ENCODE measurements at places on chromosomes 5 and 9. TPM values are rescaled to one million over a fixed set of nuclear protein-coding genes. Genes with fewer than 3 reads are reported as not detected.

The PSD2 gene
- under 0.01 TPM for total RNA-seq

The ENTREP1 gene
- 0.38 TPM for total RNA-seq

The NRG2 gene
- total RNA-seq: 0.56 TPM

The SLCO6A1 gene
- total RNA-seq: not detected

The GABRB2 gene
- under 0.01 TPM for total RNA-seq

The PCDH1 gene
- total RNA-seq: 0.77 TPM

The ZFP37 gene
- 2.3 TPM for total RNA-seq

The LCN9 gene
- total RNA-seq: not detected

The LCN12 gene
- not detected for total RNA-seq

The GPR150 gene
- 2.5 TPM for total RNA-seq

The C9orf50 gene
- not detected for total RNA-seq

The MRPS27 gene
- total RNA-seq: 67.4 TPM

The PFN3 gene
- not detected for total RNA-seq

The PCDHGA12 gene
- total RNA-seq: 14.7 TPM

The CAMK2A gene
- total RNA-seq: 0.28 TPM

The RAI14 gene
- total RNA-seq: 176 TPM

The PHPT1 gene
- total RNA-seq: 96.0 TPM

The SKIC3 gene
- 147 TPM for total RNA-seq

The HIGD2A gene
- total RNA-seq: 16.7 TPM

The GFI1B gene
- not detected for total RNA-seq

The TMEFF1 gene
- total RNA-seq: 1.5 TPM

The BAAT gene
- 0.19 TPM for total RNA-seq

The POU5F2 gene
- total RNA-seq: 0.85 TPM

The NR2F1-AS1 gene
- 20.3 TPM for total RNA-seq

The SLC25A2 gene
- total RNA-seq: 0.19 TPM

The ZNF454 gene
- total RNA-seq: 0.96 TPM

The ALDH7A1 gene
- total RNA-seq: 33.4 TPM

The LSM11 gene
- total RNA-seq: 4.8 TPM

The AQP3 gene
- total RNA-seq: 0.85 TPM

The MCC gene
- 63.3 TPM for total RNA-seq

The SEMA5A gene
- total RNA-seq: 44.3 TPM

The FBXL17 gene
- total RNA-seq: 5.2 TPM

The TAF11L5 gene
- total RNA-seq: not detected

The MLLT3 gene
- 32.7 TPM for total RNA-seq

The C1QTNF2 gene
- total RNA-seq: 0.28 TPM

The UBE2QL1 gene
- not detected for total RNA-seq

The ADGRD2 gene
- not detected for total RNA-seq

The PCDHA12 gene
- total RNA-seq: 0.28 TPM

The ORM2 gene
- total RNA-seq: not detected

The ARSK gene
- 33.8 TPM for total RNA-seq

The SPATA31C2 gene
- not detected for total RNA-seq

The FBXL7 gene
- 2.3 TPM for total RNA-seq

The ANKRD18B gene
- 2.8 TPM for total RNA-seq

The MZB1 gene
- not detected for total RNA-seq

The PHF24 gene
- total RNA-seq: 0.28 TPM

The FOXD4 gene
- total RNA-seq: 0.19 TPM

The ZNF366 gene
- under 0.01 TPM for total RNA-seq

The DOCK8 gene
- 0.19 TPM for total RNA-seq

The INSL4 gene
- total RNA-seq: not detected

The PALM2AKAP2 gene
- total RNA-seq: 37.2 TPM

The MEIKIN gene
- not detected for total RNA-seq

The DPM2 gene
- total RNA-seq: 7.9 TPM

The SURF4 gene
- 791 TPM for total RNA-seq
